ENCODE measurements at places on chromosomes 16 and 17.

DNA sequence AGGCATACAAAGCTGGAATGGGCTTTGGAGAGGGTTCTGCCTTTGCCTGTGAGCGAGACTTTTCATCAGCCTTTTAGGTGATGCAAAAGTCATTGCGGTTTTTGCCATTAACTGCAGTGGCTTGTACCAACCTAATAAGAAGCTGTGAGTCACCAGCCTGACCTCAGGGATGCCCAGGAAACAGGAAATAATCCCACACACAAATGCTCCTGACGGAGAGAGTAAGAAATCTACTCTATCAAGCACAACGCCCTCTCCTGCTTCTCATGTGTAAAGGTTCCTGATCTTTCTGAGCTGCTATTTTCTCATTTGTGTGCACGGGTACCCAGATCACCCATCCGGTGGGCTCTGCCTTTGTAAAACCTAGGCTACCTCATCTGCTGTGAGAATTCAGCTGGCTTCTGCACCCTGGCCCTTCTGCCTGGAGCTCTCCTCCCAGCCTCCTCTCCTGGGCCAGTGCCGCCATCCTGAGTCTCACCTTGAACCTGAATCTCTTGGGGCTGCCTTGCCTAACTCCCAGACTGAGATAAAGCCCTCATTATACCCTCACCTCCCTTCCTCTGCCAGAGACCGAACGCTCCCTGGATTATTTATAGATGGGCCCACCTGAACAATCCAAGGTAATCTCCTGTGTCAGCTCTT lies 299.7 kb downstream of the C16orf95 start:
- no peak for DNase-seq

GRCh38 chr17:51147650-51148049 lies 5.7 kb upstream of the NME1 start:
- DNase-seq = no peak

DNA sequence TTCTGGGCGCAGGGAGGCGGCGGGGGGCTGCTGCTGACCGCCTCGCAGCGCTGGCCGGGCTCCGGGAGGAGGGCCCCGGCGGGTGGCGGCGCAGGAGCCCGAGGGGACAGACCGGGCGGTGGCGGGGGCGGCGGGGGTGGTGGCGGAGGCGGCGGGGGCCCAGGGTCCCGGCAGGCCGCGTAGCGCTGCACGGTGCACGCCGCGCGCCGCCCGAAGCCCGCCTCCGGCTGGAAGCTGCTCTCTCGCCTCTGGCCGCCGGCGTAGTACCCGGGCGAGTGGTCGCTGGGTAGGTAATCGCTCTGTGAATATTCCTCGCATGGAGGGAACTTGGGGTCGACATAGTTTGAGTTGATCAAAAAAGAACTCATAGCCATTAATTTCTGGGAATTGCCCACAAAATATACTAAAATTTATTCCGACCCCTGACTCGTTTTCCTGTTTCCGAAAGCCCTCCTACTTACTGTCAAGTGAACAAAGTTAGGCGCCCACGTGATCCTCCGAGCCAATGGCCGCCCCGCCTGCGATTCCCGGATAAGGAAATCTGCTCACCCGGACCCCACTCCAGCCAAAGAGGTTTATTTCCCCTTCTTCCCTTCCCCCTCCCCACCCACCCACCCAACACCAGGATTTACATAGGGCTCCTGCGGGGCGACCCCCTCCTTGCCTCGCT lies at the start of gene HOXB4:
HOXB4 (minus strand) TSS at position 405 of the 670 bp plus-strand sequence; CDS start at position 374, 31 bp downstream.
- DNase-seq = peak; percentile 44

DNA sequence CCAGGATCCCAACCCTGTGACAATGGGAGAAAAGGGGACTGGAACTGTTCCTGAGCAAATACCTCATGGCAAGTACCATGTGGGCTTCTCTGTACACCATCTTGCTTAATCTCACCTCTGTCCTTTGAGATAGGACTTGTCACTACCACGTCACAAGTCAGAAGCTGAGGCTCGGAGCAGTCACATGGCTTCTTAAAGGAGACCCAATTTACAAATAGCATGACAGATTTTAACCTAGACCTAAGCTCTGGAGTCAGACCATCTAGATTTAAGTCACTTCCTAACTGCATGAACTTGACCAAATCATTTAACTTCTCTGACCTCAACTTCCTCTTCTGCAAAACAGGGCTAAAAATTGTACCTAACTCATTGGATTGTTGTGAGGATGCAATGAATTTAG lies 36.0 kb upstream of the CCL1 start:
- DNase-seq = no peak

Data from C1 segment of cervical spinal cord (tissue), 14 donors.